ENCODE measurements at places on chromosomes 5 and 9.

GRCh38 chr5:128144491-128144890, 60.9 kb downstream of the SLC12A2 start:
- DNase-seq: no peak

DNA sequence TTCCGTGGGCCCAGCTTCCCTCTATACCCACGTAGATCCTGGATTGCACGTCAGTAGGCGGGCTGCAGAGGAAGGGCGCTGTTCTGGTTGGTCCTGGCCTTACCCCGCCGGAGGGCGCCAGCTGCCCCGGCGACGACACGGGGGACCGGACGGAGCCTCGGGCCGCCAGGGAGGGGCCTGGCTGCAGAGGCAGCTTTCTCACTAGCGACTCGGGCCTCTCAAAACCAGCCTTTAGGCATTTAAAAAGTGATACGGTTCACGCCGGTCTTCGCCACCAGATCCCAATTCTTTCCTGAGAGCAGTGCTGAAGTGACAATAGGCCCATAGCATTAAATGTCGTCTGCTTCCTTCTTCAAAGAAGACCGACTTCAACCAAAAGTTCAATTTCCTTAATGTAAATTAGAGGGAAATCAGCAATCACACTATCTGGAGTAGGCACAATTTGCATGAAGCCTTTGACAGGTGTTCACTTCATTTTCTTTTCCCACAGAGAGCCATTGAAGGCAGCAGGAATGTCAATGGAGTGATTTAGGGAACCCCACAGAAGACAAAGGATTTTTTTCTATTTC, 17.6 kb upstream of the UBE2D2 start:
- DNase-seq: peak; percentile 65

- DNase-seq: no peak
Observed at GRCh38 chr5:29779141-29779540, 1414.3 kb upstream of the CDH6 start.

DNA sequence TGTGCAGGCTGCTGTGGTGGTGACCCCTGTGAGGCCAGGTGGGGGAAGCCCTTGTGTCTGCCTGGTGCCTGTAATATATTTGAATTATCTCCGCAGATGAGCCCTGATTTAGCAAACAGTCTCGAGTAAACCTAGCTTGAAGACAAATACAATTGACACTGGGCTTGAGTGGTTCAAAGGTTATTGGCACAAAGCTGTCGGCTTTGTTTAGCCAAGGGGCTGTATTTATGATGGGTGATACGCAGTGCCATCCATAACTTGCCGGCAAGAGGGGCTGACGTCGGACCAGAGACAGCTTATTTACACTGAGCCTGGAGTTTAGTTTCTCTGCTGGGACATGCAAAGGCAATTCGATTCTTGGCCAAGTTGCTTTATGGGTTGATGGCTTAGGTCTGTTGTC, 20.0 kb upstream of the PITX1 start:
- no peak for DNase-seq

GRCh38 chr5:101009758-101010519, 106.9 kb upstream of the ST8SIA4 start:
- no peak for DNase-seq
